CD4-positive, alpha-beta T cell treated with Interleukin-4 for 1 hour (primary cell): ENCODE measurements at places on chromosomes 7 and 10.

DNA sequence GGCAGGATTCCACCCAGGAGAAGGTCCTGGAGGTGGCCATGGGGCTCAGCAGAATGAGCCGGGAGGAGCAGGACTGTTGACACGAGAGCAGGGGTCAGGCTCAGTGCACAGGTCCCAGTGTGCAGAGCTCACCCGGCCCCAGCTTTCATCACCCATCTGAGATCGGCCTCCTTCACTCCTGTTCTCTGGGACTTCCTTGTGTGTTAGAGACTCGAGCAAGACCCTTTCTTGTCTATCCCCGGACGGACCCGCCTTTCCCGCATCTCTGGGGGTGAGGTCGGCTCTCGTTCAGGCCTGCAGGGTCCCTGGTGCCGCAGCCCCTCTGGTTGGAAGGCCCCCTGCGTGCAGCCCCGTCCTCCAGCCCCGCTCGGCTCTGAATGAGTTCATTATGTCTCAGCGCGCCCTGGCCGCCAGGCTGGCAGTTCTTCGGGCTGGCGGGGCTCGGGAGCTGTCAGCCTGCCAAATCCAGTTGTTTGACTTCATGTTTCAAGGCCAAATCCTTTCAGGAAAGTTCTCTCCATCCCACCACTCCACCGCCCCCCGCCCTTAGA is 127.9 kb downstream of the LHPP start:
- no peak for DNase-seq

DNA sequence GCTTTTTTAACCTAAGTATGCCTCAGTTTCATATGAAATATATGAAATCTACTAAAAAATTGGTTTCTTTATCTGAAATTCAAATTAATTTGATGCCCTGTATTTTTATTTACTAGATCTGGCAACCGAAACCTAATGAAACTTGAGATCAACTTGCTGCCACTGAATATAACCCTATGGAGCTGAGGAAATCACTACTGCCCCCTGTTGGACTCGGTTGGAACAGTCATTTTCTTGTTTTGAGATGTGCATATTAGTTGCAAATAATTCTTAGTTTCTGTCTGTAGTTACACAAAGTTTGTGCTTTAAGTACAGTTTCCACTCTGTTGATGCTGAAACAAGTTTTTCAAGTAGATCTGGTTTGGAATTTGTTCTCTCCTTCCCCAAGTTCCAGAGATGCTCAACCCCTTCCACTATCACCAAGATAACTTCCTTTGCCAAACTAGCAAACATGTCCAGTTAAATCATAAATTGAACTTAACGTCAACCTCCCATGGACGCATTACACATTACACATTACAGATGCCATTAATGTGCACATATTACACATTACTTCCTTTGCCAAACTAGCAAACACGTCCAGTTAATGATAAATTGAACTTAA is 22.2 kb upstream of the EXOC4 start:
- peak; percentile 20 for DNase-seq

- no peak for DNase-seq
Observed at GRCh38 chr7:100090527-100091410, 2.0 kb downstream of the COPS6 start.

- DNase-seq, result no peak
Observed at GRCh38 chr10:114726820-114727271, 68.8 kb upstream of the ABLIM1 start.

- no peak for DNase-seq
Observed at GRCh38 chr7:155418304-155418703, 39.6 kb upstream of the EN2 start.
